ENCODE measurements at places on chromosomes 16 and 17.

DNA sequence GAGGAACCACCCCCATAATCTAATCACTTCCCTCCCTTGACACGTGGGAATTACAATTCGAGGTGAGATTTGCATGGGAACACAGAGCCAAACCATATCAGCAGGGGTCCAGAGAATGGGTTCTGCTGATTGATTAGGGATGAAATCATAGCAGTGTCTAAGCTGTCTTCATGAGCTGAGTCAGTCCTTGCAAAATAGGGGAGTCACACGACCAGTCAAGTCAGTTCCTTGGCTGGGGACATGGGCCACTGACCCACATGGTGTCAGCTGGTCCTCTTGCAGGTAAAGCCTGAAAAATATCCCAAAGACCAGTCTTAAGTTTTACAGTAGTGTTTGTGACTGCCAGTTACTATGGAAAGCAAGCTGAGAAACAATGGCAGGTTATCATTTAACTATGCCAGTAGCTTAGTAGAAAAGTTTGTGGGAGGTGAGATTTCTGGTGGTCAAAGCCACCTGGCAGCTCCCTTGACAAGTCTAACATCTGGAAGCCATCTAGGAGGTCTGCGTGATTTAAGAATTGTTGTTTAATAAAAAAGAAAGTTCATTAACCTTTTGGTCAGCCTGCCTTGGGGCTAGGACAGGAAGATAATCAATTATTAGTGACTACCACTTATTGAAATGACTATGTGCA, 15.7 kb upstream of the ATF7IP2 start:
- no peak for DNase-seq

GRCh38 chr16:57889111-57889510, 81.8 kb downstream of the CNGB1 start:
- no peak for DNase-seq

- no peak for DNase-seq
These were observed 18.1 kb upstream of the LCMT1 start for GRCh38 chr16:25093208-25094061.

DNA sequence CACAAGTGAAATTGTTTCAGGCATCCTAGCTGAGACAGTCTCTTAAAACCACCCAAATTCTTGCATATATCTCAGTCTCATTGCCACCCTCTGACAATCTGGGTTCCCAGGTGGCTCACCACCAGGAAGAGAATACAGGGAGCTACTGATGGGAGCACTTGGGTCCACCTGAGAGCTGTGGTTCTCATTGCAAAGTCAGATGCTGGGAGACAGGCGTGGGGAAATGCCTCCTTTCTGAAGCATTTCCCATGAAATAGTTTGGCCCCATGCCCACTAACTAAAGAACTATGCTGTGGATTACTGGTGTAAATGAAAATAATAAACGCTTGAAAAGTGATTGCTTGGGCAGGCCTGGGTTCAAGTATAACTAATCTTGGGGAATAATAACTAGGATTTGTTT, 70.3 kb downstream of the CMC2 start:
- no peak for DNase-seq

- no peak for DNase-seq
These were observed 968.1 kb downstream of the CDH11 start for GRCh38 chr16:64153718-64154117.

DNA sequence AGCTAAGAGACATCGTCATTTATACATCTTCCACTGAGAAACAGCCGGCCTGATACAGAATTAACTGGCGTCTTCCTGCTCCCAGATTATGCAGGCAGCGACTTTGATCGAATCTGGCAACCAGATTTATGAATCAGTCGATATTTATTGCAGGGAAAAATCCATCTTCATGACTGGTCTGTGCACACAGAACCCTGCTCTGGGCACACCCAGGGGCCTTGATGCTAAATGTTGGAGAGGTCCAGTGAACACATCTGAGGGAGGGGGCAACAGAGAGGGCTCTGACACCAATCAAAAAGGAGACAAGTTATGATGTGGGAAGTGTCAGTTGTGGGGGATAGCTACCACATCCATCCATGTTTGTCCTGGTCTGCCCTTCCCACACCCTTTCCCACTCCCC, 102.9 kb downstream of the TMEM132E start:
- DNase-seq: no peak

GRCh38 chr17:34265711-34266110, 4.3 kb upstream of the CCL7 start:
- no peak for DNase-seq

GRCh38 chr16:25177831-25178688, 38.7 kb upstream of the AQP8 start:
- DNase-seq: no peak
